ENCODE measurements at places on chromosomes 11 and 22.

GRCh38 chr22:26320447-26320846 lies 108.6 kb upstream of the ASPHD2 start:
- DNase-seq, result no peak

DNA sequence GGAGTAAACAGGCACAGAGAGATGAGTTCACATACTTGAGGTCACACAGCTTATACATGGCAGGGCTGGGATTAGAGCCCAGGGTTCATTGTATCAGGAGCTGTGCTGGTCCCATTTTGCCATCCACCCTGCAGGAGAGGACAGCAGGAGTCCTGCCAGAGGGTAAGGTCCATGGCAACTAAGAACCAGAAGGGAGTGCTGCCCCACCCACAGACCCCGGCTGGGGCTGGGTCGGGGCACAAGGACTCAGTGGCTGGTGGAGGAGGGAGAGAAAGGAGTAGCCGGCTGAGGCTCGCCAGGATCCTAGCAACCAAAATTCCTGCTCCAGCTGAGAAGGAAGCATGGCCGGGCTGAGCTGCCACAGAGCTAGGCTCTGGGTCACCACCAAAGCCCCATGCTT lies 25.9 kb upstream of the TP53I11 start:
- DNase-seq, result no peak

GRCh38 chr11:78216571-78217287 lies 28.0 kb downstream of the USP35 start:
- no peak for DNase-seq

DNA sequence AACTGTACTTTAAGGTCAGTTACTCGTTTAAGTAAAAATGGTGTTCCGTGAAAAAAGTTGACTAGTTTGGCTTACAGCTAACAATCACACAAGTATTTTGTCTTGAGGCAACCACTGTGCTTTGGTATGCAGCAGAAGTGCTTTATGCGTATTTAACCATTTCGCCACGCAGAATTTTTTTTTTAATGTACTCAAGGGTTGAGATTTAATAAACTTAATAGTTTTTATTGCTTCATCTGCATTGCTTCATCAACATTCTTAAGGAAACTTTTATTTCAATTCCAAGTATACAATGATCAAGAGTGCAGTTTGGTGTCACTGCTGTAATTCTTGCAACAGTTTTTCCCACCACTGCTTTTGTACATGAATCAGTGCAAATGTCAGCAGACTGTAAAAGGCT lies 66.4 kb downstream of the ZNRF3 start:
- DNase-seq, result no peak

- no peak for DNase-seq
Observed at GRCh38 chr11:85062659-85063058, 564.5 kb downstream of the DLG2 start.

DNA sequence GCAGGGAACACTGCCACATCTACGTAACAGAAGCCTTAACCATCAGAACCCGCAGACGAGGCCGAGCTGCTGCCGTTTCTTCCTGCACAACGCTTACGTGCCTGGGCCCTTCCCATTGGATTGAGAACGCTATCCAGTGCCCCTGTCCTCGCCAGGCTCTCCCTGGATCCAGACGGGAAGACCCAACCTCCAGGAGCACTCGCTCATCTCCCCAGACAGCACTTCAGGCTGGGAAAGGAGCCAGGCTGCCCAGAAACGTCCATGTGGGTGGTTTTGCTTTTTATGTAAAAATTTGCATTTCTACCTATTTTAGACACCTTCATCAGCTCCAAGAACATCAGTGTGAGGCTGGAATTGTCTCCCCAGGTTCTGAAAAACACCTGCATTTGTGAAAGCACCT lies 7.3 kb upstream of the CRYBB3 start:
- no peak for DNase-seq

DNA sequence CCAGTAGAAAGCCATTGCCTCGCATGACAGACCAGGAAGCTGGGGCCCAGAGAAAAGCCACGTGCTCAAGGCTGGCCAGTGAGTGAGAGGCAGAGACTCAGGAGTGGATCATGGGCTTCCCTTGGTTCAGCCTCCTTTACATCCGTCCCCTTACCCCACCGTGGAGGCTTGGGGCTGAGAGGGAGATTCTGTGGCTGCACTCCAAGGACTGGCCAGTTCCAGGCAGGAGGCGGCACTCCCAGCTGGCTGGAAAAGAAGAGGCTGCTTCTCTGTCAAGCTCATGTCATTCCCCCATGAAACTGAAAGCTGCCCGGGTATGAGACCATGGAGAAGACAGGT lies 6.6 kb upstream of the ASCL2 start:
- DNase-seq, result no peak

DNA sequence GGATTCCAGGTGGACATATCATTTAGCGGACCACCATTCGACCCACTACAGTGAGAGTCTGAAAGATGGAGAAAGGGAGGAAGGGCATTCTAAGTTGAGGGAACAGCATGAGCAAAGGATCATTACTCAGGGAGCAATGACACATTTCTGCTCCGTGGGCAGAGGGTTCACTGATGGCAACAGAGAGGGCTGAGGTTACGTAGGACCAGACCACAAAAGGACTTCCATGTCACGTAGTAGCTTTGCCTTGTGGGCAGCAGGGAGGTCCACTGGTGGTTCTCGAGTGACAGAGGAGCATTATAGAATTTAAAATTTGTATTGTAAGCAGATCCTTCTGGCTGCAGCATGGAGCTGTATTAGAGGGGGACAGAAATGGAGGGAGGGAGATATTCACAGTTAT lies 109.7 kb upstream of the NAV2 start:
- no peak for DNase-seq

- no peak for DNase-seq
Observed at GRCh38 chr11:126352934-126353801, 2.3 kb upstream of the ST3GAL4 start.

- DNase-seq, result no peak
Observed at GRCh38 chr11:134939031-134939430, 527.0 kb upstream of the B3GAT1 start.

DNA sequence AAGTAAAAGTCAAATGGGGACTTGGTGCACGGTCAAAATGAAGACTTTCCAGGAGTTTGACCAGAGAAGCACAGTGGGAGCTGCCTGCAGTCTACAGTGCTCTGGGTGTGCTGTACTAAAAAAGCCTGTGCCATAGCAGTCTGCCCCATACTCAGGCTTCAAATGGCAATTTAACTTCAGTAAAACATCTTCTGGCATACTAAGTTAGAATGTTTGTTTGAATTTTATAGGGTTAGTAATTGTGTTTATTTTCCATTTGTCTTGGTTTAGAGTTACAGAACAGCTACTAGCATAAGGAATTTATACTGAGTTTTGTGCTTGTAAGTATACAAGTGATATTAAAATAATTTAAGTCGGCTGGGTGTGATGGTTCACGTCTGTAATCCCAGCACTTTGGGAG lies 29.3 kb upstream of the LIPT2 start:
- DNase-seq, result no peak

- DNase-seq, result no peak
Observed at GRCh38 chr11:4090258-4090657, 4.3 kb upstream of the RRM1 start.

GRCh38 chr11:124799348-124800225 lies 619 bp downstream of the MSANTD2 start:
- no peak for DNase-seq

- no peak for DNase-seq
Observed at GRCh38 chr11:15374418-15374817, 259.7 kb downstream of the INSC start.

DNA sequence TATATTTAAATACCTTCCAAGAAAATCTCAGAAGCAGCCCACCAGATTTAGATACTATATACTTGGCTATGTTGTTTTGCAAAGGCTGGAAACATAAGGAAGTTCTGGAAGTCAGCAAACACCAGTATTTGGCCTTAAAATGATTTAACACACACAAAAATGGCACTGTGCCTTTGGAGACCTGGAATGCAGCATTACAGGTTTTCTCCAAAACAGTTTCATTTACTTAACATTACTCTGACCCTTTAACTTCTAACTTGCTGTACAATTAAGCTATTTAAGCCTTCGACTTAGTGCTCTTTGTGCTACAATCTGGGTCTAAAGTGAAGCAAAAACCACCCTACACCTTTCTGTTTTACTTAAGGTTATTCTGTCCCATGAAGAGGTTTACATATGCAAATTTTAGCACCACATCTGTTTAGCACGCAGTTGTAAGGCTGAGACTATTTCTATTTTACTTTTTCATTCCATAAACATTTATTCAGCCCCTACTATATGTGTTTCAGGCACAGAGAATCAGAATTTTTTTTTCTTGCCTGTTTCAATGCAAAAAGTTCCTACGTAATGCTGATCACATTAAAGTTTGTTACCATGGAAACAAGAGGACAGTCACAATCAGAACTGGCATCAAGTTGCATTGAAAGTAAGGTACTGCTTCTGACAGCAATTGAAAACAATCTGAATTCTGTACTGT lies 70.3 kb downstream of the MAML2 start:
- no peak for DNase-seq

GRCh38 chr11:14350215-14350614 lies 8.8 kb downstream of the RRAS2 start:
- DNase-seq, result no peak

DNA sequence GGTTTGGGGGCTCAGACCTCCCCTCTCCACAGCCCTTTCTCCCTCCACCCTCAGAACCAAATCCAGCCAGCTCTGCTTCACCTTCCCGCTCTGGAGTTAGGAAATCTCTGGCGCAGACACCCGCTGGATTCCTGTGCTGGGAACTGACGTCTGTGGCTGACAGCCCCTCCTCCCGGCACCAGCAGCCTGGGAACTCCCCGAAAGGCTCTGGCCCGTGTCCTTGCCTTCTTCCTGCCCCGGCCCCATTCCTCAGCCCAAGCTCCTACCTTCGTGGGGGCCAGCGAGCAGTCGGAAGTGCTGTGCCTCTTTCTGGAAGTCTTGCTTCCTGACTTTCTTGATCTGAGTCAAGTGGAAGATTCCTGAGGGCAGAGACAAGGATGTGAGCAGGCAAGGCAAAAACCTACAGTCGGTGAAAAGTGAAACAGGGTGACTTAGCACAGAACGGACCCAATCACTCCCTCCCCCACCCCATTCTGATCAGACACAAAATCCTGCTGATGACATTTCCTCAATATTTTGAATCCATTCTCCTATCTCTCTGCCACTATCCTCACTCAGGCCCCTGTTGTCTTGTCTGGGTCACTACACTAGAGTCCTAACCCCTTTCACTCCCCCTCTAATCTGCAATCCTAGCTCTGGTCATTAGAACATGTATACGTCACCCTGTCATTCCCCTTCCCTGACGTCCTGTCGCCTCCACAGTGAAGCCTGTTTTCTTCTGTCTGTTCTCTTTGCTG lies 34.1 kb downstream of the CHRDL2 start:
- DNase-seq, result no peak

DNA sequence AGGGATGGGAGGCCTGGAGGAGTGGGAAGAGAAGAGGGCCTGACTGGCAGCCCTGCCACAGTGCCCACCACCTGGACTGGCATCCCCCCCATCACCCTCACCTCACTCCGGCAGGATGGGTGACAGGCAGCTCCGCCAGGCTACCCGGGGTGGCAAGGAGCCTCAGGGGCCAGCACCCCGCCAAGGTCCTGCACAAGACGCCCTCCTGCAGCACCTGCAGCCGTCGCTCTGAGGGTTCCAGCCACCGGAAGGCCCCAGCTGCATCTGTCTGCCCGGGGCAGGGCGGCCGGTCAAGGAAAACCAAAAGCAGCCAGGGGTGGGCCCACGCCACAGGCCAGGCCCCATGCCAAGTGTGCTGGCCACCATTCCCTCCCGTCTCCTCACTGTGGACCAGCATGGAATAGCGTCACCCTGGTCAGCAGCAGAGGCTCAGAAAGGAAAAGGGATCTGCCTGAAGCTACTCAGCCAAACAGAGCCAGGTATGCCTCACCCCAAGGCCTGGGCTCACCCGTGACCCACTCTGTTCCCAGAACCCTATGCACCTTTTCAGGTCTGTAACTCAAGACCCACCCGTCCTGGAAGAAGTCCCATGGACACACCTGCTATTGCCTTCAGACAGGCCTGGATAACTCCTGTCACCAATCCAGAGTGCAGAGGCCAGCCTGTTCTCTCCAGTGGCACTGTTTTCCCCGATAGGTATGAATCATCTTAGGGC lies 7.0 kb downstream of the RHBDD3 start:
- DNase-seq, result no peak

DNA sequence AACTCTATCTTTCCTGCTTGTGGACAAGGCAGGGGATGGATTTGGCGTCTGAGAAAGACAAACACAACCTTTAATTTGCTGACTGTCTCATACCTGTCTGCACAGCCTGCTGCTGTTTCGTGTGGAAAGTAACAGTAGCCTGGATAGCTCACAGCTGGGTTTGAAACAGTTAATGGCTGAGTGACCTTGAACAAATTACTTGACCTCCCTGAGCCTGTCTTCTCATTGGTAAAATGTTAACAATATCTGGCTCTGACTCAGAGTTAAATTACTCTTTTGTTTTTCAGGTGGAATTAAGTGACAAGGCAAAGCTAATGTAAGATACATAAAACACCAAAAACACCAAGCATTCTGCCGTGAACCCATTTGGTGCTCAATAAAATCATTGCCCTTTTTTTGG lies 41.1 kb upstream of the ADA2 start:
- DNase-seq, result no peak

DNA sequence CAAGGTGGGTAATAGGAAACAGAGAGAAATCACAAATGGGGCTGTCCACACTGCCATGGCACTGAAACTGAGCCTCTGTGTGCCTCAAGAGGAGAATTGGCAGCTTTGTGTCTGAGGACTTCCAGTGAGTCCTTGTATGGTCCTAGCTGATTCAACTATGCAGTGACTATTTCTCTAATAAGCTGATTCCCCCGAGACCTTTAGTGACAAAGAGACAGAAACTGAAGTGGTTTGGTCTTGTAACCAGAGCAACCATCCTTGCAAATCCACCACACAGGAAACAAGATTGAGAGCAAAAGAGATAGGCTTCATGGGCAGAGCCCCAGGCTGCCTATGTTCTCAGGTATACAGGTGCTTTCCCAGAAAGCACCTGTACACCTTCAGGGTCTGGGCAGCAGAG lies 1038.5 kb downstream of the NTM start:
- DNase-seq, result no peak

DNA sequence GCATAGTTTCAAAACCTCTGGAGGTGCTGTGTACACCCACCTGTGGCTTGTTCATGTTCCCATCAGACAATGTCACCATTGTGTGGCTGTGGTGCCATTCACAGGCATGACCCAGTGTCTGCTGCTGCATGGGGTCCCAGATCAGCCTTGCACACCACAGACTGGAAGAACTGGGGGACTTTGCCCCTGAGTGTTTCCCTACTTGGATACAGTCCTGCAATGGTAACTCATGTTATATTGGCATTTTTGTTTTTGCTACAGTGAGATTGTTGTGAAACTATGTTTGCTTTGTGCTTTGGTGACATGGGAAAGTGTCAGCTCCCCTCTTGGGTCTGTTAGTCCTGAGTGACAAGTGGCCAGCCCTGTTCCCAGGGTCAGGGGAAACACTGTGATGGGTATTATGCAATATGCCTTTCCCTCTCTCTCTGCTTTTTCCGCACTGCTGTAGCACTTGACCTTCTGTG lies 108.8 kb downstream of the NAV2 start:
- DNase-seq, result no peak
